ENCODE measurements at places on chromosomes 11 and 22.

- DNase-seq, result no peak
These were observed 16.7 kb downstream of the BCL2L13 start for GRCh38 chr22:17655289-17655688.

DNA sequence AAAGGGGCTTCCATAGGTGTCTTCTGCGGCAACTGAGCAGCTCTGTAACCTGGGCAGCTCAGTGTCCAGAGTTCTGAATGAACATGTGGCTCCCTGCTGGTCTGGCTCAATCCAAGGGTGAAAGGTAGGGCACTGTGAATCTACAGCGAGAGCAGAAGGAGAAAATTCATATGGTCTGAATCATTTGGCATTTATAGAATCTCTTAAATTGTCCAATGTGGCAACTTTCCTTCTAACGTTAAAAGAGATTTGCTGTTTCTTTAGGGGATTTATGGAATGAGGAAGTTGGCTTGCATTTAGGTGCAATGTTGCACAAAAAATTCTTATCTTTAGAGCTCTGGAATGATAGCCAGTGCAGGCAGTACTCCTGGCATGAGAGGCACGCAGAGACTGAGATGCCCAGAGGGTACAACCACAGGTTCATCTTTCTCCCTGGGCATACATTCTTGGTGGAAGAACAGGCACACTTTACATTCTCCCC is 17.0 kb downstream of the ATXN10 start:
- DNase-seq, result no peak

DNA sequence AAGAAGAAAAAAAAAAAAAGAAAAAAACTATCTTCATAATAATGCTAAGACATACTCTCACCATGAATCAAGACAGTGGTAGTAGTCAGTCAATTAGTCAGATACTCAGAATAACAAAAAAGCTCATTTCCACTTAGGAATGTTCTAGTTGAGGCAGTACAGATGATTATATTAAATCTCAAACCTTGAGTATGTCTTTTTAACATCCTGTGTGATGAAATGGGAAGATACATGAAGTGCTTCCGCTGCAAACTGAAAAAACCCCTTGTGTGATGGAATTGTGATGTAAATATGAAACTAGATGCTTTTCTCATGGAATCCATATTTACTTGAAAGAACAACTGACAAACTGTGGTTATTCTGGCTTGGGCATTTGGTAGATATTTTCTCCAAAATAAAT is 13.7 kb downstream of the AMOTL1 start:
- no peak for DNase-seq

- no peak for DNase-seq
These were observed 10.7 kb downstream of the MS4A15 start for GRCh38 chr11:60767388-60767811.

DNA sequence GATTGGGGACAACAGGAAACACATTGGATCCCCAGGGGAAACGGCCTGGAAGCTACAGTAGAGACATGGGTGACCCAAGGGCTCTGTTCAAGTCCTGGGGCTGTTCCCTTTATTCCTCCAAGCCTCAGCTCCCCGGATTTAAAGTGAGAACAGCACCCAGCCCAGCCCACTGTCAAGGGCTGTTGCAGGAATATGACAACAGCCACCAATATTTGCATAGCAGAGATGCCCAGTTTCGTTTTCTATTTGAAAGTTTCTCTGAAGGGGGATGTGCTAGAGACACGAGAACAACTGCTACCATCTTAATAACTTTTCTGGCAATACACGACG is 81.1 kb upstream of the WNT7B start:
- DNase-seq, result no peak

DNA sequence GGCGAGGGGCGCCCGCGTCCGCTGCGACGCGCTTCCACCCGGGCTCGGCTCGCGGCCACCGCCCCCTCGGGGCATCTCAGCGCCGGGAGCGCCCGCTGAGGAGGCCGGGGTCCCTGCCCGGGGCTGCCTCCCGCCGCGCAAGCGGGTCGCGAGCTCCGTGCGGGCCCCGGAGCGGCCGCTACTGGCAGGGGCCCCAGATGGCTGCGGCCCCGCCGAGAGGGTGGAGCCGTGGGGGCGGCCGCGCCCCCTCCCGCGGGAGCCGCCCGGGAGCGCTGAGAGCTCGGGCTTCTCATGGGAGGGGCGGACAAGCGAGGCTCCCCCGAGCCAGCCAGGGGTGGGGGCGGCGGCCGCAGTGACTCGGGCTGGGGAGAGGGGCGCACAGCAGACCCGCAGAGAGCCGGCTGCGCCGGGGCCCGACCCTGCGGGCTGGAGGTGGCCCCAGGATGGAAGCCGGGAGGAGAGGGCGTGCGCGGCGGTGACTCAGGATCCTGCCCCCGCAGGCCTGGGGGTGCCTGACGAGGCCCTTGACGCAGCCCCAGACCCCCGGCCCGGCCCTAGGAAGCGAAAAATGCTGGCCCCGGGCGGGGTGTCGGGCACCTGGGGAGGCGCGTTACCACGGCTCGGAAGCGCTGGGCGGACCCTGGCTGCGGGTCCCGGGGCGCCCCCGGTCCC is 603 bp upstream of the ZFTA start:
- DNase-seq, result peak; percentile 14
